Activated CD4-positive, alpha-beta T cell treated with anti-CD3 and anti-CD28 coated beads, Interleukin-2, amount 10 ng/mL, durations not matched to agents 7 days and 5 days (primary cell): ENCODE measurements at places on chromosomes 3 and 15.

DNA sequence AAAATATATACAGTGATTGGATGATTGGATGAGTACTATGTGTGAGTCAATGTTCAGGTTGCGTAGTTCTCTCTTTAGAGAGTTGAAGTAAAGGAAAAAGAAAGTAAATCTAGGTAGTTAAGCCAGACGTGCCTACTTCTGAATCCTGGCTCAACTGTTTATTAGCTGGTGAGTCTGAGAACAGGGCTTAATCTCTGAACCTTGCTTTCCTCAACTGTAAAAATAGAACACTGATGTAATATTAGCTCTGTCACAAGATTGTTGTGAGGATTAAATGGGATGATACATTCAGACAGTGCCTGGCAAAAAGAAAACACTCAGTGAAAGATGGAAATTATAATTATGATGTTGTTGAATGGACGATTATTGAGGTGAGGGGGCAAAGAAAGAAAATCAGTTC is 413.4 kb downstream of the MAGI1 start:
- no peak for DNase-seq

DNA sequence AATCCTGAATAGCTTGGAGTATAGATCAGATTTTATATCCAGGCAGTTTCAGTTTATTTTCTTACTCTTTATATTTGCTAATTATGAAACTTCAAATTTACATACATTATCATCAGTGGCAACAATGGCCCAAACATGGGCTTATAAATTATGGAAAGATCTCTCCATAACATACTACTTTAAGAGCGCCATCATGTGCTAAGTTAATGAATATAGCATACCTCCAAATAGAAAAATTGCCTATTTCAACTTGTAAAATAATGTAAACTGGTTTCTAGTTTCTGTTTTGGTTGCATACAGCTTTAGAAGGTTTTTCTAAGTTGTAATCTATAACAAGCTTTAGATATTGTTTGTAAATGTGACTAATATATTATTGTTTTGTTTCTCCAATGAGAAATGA is 531.3 kb upstream of the UBE2E2 start:
- DNase-seq, result no peak

DNA sequence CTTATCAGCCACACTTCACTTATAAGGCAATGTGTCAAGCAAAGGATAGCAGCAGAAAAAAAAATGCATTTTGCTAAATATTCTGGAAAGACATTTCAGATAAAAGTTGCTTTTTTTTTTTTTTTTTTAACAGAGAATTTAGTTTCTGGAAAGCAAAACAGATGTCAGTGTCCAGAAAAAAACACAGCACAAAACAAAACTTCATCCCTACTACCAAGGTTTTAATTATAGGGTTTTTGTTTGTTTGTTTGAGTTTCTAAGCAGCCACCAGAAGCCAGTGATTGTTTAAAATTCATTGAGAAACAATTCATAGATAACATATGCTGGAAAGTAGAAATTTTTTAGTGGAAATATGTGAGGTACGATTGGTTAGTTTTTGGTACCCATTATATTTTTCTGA is 1202.7 kb downstream of the OTOL1 start:
- DNase-seq, result no peak

- DNase-seq, result no peak
Observed at GRCh38 chr3:36025232-36025631, 355.1 kb upstream of the STAC start.

DNA sequence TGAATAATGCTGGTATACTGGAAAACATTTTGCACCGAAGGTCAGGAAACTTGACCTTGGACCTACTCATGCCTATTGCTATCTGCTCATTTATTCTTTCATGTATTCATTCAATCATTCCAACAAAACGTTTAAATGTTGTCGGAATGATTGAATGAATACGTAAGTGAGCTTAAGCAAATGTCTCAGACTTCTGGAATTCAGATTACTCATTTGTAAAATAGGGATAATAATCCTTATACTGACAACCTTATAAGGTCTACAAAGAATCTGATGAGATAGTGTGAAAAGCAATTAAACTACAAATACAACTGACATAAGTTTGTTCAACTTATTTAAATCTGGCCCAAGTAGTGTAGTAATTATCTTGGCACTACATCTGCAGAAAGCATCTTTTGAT is 288.7 kb downstream of the WDR72 start:
- no peak for DNase-seq

- no peak for DNase-seq
Observed at GRCh38 chr3:181493423-181493822, 218.3 kb upstream of the SOX2 start.

DNA sequence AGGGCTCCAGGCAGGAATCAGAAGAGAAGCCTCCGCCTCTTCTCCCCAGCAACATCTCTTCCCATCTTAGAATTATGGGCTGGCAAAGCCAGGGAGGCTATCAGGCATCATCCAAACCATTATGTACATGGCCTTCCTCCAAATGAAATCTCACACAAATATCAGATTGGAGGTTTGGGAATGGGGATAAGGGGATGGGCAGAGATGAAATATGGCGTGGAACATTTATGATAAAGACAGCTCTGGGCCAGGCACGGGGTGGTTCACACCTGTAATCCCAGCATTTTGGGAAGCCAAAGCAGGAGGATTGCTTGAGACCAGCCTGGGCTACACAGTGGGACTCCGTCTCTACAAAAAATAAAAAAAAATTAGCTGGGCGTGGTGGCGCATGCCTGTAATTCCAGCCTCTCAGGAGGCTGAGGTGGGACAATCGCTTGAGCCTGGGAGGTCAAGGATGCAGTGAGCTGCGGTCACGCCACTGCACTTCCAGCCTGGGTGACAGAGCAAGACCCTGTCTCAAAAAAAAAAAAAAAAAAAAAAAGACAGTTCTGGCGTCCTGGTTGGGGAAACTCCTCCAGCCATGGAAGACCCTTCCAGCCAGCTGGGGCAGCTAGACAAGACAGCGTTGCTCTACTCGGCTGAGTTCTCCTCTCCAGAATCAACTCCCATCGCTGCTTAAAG is 36.6 kb downstream of the CPN2 start:
- DNase-seq, result no peak

DNA sequence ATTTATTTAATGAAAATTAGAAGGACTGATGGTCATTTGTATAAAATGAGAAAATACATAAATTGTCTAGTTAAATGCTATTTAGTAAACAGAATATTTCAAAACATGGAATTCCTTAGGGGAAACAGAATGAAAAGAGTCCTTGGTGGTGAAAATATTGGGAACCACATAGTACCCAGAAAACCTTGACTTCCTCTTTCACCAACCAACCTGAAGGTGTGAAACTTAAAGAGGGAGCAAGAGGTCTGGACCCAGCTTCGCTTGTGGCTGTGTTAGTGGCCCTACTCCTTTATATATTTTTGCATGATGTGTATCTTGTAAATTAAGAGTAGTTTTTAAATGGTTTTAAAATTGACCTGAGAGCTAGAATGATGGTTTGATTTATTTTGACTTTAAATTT is 64.2 kb downstream of the MAP2K5 start:
- DNase-seq, result no peak

- no peak for DNase-seq
Observed at GRCh38 chr3:73259291-73259690, 197.8 kb downstream of the EBLN2 start.

DNA sequence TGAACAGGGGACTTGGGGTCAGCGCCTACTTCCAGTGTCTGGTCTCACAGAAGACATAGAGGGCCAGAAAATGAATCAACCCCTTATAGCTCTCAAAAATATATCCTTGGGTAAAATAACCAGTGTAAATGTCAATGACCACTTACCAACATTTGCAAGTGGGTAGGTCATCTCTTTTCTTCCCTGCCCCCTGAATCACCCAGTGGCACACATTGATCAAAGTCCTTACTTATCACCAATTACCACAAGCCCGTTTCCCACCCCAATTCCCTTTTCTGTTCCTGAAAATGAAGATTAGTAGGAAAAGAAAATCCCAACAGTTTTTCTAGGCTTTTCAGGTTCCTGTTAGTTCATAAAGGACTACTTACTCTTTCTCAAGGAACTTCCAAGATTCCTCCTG is 70.5 kb upstream of the HEG1 start:
- no peak for DNase-seq

DNA sequence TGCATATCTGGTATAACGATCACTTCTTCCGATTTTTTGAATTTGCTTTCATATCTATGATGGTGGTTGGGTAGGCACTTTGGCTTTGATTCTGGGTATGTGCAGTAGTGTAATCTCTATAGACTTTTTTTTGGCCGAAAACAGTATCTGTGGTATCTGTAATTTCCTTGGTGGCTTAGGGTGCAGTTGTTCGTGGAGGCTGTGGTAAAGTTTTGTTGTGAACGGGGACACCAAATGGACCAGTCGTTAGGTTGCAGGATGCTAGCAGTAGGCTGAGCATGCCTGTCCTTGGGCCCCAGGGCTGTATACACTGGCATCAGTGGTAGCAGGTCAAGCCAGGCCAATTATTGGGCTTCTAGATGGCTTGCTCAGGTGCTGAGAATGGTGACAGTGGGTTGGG is 55.2 kb downstream of the CCDC66 start:
- peak; percentile 31 for DNase-seq

DNA sequence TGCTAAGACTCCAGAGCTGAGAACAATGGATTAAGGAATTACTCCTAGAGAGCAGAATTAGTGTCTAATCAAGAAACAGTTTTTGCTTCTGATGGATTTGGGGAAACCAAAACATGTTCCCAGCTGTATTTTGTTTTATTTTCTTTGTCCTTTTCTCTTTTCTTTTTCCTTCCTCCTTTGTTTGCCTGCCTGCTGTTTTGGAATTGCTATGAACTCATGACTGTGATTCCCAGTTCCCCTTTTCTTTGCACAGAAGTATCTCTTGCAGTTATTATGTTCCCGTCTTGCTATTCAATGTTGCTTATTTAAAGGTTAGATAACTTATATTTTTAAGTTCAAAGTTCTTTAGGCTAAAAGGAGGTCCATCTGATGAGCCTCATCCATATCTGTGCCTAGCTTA is 77.0 kb upstream of the GBE1 start:
- DNase-seq, result no peak

GRCh38 chr3:177300039-177300833 is 103.0 kb upstream of the TBL1XR1 start:
- no peak for DNase-seq

DNA sequence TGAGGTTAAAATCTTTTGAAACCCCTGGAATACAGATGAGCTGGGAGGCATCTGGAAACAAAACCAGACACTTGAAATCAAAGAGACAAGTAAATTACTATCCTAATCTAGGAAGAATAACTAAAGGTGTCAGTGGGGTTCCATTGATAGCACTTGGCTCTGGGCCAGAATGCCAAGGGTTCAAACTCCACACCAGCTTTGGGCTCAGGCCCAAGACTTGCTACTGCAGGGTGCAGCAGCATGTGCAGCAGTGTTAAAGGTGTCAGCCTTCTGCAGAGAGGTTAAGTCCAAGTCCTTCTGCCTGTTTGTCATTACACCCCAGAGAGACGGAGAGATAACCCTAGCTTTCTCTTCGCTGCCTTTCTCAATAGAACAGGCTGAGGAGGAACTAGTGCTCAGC is 273.9 kb downstream of the TIGIT start:
- no peak for DNase-seq

- no peak for DNase-seq
Observed at GRCh38 chr15:58403581-58403980, 28.2 kb upstream of the LIPC start.

DNA sequence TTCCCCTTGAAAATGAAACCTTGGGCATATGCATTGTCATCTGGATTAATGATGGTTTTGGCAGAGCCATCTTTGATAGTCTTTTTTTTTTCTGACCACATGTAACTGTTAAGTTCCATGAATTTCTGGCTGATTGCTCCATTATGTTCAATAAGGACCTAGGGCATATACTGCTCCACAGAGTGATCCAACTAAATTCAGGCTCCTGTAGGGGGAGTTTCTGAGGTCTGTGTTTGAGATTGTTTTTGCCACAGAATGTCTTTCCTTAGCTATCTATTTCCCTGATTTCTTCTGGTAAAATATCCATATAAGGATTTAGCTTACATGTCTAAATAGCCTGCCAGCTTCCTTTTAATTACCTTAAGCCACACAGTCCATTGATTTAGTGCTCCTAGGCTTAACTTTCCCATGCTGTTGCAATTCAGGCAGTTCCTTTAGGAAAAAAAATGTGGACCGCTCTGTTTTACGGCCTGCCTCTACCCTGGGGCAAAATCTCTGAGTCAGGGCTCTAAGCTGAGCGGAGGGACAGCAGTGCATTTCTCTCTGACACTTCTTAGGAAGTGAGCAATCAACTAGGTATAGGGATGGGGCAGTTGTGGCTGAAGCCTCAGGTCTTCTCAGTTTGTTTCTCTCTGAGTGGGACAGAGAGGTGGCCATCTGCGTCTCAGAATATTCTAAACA is 796.2 kb downstream of the NR2F2 start:
- DNase-seq, result no peak

DNA sequence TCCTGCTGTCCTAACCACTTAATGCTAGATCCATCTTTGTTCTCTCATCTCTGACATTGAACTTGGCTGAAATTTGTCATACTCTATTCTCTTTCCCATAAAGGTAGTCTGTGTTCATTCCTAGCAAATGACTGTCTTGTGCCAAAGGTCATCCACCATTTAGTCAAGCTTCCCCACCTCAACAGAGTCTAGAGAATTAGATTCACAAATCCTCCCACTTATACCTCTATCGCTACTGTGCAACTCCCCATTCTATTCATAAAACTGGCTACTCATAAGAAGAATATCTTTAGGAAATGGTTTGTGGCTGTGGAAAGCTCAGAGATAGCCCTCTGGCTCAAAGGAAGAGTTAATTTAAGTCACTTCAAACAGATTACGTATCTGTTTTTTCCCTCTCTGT is 59.7 kb upstream of the MBNL1 start:
- DNase-seq, result no peak

DNA sequence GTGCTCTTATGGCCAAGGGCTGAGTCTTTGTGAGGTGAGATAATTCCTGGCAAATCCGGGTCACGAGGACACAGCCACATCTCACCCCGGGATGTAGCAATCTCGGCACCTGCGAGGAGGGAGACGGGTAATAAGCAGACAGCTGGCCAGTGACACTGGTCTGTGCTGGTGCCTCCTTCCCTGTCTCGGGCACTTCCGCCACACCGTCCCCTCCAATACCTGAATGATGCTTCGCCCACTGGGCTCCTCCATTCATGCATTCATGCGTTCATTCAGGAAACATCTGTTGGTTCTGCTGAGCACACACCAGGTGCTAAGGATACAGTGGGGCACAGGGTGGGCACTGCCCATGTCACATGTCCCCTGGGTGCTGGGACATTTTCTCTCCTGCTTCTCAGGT is 60.1 kb downstream of the ATP10A start:
- no peak for DNase-seq

DNA sequence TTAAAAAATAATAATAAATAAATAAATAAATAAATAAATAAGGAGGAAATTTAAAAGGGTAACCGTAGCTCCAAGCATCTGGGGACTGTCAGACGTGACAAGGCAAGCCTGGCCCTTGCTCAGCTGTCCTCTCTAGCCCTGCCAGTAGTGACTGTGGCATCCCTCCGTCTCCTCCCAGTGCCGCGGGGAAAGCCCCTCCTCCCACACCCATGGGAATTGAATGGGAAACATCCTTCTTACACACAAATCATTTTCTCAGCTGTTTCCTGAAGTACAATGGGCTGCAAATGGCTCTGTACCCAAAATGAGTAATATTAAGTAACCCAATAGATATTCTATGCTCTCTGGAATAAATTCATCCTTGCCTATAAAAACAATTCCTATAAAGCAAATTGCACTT is 101.6 kb upstream of the RAD18 start:
- no peak for DNase-seq
